ENCODE measurements at places on chromosomes 1 and 21.

DNA sequence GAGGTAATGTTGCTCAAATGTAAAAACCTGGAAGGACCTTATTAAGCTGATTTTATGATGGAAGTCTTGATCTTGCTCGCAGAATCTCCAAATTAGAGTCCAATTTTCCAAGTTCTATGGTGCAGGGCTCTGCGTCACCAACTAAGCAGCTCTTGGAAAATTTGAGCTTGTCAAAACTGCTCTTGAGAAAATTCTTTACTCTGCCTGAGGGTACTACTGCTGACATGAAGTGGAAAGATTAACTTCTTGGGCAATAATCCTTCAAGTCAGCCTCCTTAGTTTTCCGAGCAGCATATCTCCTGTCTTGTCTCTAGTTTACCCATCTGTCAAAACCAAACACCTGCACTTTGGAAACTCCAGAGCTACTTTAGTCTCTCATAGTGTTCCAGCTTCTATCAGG lies 293.7 kb downstream of the KCTD3 start:
- DNase-seq, result no peak

- no peak for DNase-seq
Observed at GRCh38 chr1:180163041-180163440, 8.4 kb downstream of the QSOX1 start.

DNA sequence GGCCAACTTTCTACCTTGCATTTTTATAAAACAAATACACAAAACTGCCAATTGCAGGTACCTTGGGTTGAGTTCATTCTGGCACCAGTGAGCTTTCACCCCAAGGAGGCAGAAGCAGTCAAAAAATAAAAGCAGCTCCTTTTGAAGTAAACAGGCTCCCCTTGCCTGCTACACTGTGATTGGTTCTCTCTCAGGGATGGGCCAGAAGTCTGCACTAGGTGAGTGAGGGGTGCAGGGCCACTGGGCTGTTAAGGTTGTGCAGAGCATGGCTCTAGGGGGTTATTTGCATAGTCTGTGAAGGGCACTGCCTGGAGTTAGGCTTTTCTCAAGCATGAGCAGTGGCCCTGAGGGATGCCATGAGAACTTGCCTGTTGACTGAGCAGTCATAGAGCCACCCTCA lies 39.1 kb downstream of the AKNAD1 start:
- DNase-seq, result no peak

DNA sequence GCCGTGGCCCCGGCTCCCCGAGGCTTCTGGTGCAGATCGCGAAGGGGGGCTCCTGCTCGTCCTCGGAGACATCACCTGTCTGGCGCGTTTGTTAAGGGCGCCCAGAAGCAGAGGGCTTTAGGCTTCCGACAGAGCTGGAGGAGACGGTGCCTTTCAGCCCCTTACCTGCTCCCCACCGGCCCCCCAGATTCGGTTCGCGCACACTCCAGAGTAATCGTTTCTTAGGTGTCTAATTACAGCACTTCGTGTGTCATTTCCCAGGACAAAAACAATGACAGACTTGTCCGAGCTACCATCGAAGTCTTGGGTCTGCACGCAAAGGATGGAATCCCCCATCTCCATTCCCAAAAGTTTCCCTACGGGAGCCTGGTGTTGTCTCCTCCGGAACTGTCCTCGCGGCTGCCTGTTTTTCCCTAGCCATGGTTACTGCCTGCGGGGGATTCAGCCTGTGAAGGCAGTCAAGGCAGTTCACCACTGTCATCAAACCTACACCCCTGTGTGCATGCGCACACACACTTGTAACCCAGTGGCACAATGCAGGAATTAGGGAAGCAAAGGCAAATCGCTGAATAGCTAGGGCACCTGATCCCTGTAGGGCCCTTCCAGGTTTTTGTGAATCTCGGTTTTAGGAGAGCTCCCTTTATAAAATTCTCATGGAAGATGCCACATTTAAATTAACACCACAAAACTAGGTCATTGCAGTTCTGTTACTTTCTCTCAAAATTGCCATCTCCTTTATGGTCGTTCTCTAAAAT lies 738 bp upstream of the CDC42BPA start:
- DNase-seq, result no peak

GRCh38 chr1:236514703-236515442 lies 8.9 kb upstream of the LGALS8 start:
- DNase-seq, result no peak

- DNase-seq, result no peak
Observed at GRCh38 chr1:179441501-179441900, 75.7 kb downstream of the AXDND1 start.

DNA sequence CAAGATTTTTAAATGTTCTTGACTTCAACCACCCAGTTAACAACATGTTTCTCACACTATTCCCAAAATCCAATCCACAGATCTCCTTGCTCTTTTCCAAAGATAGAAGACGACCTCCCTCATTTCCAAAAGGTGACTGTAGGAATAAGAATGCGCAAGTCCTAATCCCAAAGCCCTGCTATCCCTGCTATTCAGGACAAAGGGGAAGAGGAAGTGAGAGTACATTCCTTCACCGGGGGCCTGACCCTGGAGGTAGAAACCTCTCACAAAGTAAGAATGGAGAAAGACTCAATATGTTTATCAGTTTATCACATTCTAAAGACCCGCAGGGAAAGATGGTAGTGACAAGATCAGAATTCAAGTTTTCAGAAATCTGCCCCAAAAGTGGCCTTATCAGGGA lies 55.7 kb downstream of the PLEKHA6 start:
- DNase-seq, result no peak

GRCh38 chr1:232132572-232132971 lies 497.4 kb downstream of the SIPA1L2 start:
- DNase-seq, result no peak

DNA sequence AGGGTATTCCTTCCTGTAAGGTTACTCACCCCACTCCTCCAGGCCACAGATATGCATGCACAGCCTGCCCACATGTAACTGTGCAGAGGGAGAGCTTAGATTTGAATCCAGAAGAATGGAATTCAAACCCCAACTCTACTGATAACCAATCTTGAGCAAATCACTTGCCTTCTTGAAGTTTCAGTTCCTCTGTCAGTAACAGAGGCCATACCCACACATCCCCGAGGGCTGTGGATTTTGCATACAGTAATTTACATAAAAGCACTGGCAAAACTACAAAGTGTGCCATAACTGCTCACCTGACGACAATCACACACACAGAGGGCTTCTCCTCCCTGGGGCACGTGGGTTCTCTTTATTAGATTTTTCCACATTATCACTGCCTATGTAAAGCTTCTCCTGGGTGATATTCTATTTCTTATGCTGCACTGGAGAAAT lies 18.6 kb downstream of the CD247 start:
- DNase-seq, result no peak

- DNase-seq, result no peak
Observed at GRCh38 chr21:24255591-24255990, 1351.7 kb downstream of the MRPL39 start.

DNA sequence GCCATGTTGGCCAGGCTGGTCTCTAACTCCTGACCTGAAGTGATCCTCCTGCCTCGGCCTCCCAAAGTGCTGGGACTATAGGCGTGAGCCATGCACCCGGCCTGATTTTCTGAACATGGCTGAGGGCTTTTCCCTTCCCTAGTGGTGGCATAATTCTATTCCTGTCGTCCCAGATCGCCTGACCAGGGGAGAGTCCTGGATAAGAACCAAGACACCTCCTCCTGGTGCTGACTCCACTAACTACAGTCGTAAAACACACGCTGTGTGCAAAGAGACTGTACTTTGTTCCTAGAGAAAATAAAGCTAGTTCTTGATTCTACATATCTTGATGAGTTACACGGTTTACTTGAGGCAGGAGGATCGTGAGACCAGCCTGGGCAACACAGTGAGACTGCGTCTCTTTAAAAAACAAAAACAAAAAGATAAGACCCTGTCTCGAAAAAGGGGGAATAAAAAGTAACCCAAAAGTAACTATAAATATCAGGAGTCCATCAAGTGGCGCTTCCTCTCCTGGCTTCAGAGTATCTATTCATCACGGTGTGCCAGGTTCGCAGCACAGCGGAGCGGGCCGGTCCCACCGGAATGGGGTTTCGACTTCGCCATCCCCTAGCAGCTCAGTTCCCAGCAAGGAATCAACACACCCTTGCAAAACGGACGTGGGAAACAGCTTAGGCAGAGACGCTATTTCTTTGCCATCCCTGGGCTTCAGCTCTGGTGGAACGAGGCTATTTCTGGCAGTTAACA lies 973 bp downstream of the SDF4 start:
- DNase-seq, result no peak

DNA sequence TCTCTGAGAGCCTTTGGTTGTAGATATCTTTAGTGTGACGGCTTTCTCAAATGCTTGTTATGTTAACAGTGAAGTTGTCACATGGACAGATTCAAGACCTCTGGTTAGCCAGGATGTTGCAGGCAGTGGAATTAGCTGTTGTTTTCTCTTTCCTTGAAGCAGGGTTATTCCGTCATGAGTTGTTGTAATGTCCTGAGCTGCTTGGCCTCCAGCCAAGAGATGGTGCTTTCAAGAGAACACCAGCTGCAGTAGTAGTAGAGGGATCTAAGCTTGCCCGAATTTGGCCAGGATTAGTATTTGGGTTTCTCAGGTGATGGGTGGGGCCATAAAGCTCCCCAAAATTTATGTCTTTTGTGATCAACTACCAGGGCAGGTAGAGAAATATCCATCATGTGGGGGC lies 13.4 kb downstream of the KCNE1 start:
- DNase-seq, result no peak

- peak; percentile 45 for DNase-seq
Observed at GRCh38 chr21:45542242-45542666, at the start of gene SLC19A1. SLC19A1 (minus strand) TSS chr21:45542440; CDS start chr21:45537959, 4,481 bp downstream.

- DNase-seq, result no peak
Observed at GRCh38 chr21:32817208-32817607, 45.7 kb upstream of the PAXBP1 start.

- DNase-seq, result peak; percentile 84
Observed at GRCh38 chr1:156096640-156097391, 14.6 kb upstream of the MEX3A start.

DNA sequence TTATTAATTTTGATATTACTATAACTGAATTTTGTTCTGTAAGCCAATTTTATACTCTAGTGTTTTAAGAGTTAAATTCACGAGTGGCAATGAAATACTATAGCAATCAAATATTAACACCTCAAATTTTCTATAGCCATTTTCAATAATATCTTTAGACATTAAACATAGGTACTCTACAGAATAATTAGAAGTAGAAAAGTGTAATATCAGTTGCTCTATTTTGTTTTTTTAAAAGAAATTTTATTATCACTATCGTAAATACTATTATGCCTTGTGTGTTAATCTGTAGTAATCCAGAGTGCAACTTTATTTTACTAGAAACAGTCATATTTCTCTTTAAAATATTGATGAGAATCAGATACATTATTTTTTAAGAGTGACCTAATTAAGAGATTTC lies 691.2 kb downstream of the USP25 start:
- no peak for DNase-seq

DNA sequence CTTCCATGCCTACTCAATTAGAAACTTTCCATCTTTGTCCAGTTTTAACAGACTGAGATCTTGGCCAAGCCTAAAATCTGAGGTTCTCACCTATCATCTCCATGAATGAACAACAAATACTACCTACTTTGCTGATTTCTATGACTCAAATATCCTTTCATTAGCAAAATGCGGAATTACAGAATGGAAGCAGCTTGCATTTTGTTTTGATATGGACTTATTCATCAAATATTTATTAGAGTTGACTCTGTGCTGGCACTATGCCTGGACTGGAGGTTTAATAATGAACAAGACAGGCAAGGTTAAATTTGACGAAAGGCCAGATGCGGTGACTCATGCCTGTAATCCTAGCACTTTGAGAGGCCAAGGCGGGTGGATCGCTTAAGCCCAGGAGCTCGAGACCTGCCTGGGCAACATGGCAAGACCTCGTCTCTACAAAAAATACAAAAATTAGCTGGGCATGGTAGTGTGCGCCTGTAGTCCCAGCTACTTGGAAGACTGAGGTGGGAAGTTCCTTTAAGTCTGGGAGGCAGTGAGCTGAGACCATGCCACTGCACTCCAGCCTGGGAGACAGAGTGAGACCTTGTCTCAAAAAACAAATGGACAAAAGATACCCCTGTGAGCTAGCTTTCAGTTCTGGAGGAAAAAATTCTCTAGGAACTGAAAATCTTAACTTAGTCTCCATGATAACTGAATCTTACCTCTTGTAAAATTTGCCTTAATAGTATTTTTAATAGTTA lies 29.4 kb upstream of the SOD1 start:
- no peak for DNase-seq

DNA sequence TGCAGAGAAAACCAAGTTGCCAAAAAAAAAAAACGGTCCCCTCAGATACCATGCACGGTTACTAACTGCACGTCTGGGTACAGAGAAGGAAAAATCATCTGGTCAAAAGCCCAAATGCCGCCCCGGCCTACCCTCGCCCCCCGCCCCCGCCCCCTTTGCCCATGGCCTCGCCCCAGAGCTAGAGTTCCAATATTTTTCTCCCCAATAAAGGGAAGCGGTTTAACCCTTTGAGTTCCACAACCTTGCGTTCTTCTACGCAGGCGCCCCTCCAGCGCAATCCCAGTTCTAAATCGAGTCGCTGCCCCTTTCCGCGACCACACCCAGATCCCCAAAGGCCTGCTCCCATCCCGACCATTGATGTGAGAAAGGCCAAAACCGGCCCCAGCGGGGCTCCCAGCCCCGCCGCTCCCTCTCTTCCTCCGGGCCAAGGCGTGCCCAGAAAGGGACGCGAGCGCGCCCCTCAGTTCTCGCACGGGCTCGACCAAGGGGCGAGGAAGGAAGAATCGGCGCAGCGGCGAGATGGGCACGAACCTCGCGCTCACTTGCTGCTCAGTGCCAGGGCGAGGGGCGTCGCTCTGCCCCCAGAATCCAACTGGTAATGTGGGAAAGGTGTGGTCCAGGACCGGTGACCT lies 797 bp downstream of the WDR47 start:
- no peak for DNase-seq

DNA sequence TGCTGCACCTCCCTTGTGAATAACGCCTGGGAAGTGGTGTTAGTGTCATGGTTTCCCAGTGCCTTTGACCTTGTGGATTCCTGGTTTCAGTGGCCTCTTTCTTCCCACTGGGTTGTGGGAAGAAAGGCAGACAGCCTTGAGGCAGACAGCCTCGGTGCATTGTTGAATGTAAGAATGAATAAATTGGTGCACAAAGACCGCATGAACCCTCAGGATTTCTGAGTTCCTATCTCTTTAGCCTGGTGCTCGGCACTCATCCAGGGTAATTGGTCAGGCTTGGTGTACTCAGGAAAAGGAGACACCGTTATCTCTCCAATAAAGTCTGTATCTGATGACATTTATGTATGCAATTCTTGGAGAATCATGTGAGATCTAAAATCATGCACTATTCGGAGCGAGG lies 5.1 kb downstream of the ZNF362 start:
- DNase-seq, result no peak

Data from activated T-helper 1 cell treated with anti-CD3 and anti-CD28 coated beads, Interleukin-2, amount 50 U/mL, for 16 hours (primary cell).